ENCODE measurements at places on chromosomes 3 and 15. TPM values are rescaled to one million over a fixed set of nuclear protein-coding genes. Genes with fewer than 3 reads are reported as not detected.

ACTRT3 gene
- total RNA-seq, result 0.31 TPM

CHDH gene
- total RNA-seq, result 1.5 TPM

PRTG gene
- 508 TPM for total RNA-seq

CACNA2D3 gene
- total RNA-seq, result 0.43 TPM

CCDC80 gene
- total RNA-seq, result 14.7 TPM

LCMT2 gene
- 14.2 TPM for total RNA-seq

KBTBD13 gene
- not detected for total RNA-seq

ASB14 gene
- not detected for total RNA-seq
